RCC 7860 (cell line): ENCODE measurements at places on chromosomes 2 and 18.

DNA sequence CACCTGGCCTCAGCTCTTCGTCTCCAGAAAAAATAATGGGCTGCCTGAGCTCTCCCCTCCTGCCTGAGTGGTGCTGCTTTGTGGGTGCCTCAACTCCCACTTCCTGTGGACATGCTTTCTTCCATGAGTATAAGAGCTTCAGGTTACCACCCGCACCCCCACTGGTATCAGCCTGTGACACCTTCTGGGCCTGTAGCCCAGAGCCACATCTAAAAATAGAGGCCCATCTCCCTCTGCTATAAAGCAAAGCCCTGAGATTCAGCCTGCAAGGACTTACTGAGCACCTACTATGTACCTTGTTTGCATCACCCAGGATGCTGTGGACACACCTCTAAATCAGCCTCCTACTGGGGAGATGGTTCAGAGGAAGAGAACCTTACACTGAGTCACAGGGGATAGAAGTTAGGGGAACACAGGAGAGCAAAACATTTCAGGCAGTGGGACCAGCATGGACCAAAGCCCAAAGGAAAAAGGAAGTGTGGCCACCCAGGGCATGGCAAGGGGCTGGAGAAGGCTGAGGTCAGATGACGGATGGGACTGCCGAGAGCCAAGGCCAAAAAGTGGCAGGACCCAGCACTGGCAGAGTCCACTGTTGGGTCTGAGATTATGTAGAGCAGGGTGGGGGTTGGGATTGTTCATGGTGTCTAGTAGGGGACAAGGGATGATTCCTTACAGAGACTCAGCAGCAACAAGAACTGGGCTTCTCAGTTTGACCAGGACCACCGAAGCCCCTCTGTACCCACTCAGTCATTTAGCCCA is 123.7 kb upstream of the PPP1CB start:
- DNase-seq, result no peak

DNA sequence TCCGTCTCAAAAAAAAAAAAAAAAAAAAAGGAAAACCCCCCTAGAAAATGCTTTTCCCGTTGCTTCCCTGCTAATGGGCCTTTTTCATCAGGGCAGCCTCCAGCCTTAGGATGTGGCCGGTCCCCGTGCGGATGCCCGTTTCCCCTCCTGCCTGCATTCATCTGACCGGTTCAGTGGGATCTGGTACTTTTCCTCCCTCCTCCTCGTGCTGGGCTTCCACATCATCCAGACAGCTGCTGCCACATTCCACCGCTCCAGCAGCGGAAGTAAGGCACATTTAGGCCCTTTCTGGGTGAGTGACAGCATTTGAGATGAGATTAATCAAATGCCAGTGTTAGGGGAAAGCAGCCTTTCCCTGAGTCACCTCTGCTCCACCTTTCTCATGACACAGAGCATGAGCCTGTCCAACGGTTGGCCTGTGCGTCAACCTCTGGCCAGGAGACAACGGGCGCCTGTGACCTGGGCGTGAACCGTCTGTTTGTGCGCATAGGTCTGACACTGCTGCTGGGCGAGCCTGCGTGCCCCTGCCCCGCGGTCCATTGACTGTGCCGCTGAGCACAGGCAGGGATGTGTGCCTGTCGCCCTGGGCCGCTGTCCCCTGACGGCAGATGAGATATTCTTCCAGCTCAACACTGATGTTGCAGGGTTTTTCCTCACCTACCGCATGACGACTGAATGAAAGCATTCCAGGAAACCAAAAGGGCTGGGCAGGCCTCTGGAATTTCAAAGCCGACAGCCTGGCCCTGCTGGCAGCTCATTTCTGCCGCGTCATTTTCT is 174.0 kb downstream of the TGIF1 start:
- DNase-seq, result peak; percentile 99

GRCh38 chr2:240254337-240255164 is 114.1 kb upstream of the OTOS start:
- DNase-seq, result no peak

- no peak for DNase-seq
Measured at GRCh38 chr2:167005096-167005495, 116.8 kb downstream of the XIRP2 start.

- no peak for DNase-seq
Measured at GRCh38 chr2:238108423-238109183, 8.5 kb downstream of the ESPNL start.

GRCh38 chr18:21998486-21998885 is 170.9 kb upstream of the GATA6 start:
- DNase-seq, result no peak

DNA sequence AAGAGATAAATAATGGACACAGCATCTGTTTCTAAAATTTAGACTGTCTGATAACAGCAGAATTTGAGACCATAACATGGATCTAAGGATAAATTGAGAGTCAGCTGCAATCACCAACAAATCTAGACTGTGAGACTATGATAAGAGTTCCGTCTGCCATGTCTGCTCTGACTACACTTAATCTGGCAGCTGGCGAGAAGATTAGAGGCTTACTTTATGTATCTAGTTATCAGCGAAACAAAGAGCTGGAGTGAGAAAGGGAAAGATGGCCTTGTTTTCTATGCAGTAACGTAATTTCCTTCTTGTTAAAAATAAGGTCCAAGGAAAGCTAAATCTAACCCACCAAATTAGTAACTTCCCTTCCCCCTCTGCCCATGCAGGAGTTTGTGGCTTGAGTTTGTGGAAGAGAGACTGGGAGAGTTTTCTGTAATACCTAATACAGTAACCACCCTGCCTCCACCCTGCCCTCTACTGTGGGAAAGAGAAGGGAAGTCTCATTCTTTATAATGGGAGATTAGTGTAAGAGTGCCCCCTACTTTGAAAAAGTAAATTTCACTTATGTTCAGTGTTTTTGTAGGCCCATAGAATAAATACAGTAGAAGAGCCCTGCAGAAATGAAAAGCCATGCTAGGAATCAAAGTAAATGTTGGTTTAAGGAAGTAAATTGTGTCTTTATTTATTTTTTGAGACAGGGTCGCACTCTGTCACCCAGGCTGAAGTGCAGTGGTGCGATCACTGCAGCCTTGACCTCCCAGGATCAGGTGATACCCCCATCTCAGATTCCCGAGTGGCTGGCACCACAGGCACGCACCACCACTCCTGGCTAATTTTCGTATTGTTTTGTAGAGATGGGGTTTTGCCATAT is 27.5 kb downstream of the EML4 start:
- DNase-seq, result peak; percentile 49

DNA sequence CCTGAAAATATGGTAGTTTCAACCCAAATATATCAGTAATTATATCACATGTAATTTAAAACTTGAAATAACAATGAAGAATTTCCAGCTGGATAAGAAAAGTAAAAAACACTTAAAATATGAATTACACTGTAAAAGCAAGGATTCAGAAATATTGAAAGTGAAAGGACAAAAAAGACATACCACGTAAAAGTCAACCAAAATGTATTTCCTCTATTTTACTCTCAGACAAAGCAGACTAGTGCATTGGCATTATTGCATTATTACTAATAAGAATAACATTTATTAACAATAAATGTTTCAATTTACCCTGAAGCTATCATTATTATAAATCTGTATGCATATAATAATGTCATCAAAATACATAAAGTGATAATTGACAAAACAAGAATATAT is 445.1 kb upstream of the TRIB2 start:
- no peak for DNase-seq

- peak; percentile 31 for DNase-seq
Measured at GRCh38 chr18:72458271-72458670, 85.9 kb downstream of the CBLN2 start.

DNA sequence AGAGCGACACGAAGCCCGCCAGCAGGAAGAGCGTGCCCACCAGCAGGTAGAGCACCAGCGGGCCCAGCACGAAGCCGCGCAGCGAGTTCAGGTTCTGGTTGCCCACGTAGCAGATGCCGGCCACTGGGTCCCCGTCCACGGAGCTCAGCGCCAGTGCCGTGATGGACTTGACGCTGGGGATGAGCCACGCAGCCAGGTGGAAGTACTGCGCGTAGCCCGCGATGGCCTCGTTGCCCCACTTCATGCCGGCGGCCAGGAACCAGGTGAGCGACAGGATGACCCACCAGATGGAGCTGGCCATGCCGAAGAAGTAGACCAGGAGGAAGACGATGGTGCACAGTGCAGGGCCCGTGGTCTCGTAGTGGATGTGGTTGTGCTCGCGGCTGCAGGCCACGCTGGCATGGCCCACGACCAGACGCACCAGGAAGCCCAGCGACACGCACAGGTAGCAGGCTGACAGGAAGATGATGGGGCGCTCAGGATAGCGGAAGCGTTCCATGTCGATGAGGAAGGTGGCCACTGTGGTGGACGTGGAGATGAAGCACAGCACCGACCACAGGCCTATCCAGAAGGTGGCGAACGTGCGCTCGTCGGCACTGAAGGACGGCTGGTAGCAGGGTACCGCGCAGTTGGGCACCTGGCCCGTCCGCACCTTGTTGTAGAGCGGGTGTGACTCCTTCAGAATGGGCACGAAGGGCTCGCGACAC is 2.1 kb downstream of the FZD5 start:
- DNase-seq, result no peak

DNA sequence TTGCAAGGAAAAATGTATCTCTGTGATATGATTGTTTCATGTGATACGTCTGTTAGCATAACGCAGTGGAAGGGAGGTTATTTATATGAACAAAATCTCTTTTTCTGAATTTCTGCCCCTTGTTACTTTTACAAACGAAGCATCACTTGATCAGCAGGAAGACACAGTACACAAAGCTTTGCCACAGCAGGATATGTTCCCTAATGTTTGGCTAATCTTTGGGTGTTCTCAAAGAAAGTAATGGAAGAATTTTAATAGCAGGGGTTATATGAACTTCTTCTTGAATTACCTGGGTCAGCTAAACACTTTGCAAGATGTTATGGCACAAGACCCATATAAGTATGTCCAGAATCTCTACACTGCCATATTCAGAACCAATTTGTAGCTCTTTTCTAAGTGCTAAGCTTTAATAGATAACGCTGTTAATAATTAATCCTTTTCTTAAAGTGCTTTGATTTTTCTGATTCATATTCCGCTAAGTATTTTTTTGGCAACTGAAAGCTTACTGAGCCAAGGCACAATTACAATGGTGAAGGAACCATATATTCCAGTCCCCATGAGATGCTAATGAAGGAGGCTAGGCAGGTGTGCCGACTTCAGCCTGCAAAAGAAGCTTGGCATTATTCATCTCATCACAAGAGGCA is 33.2 kb upstream of the TRIB2 start:
- no peak for DNase-seq

DNA sequence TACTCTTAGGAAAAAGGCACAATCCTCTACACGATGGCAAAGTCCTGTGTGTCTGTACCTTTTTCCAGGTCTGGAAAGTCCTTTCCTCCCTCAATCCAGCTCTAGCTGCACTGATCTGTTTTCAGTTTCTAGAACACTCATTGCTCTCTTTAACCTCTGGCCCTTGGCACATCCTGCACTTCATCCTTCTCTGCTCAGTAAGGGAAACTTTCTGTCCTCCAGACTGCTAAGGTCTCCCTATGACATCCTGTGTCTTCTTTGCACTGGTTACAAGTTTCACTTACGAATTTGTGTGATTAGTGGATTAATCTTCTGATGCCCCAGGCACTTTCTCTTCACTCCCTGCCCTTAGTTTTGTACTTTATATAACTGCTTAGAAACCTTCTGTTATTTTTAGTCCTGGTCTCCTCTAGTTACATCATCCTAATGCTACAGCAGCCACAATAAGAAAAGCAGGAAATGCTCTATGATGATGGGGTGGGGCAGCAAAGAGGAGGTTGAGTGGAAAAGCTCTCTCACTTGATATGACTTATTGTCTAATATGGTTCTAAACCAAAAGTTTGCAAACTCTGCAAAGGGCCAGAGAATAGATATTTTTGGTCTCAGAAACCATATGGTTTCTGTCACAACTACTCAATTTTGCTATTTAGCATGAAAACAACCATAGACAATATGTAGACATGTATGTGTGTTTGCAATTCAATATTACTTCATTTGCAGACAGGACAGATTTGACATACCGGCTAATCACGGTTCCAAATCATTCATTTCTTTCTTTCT is 568.2 kb downstream of the THSD7B start:
- DNase-seq, result no peak

DNA sequence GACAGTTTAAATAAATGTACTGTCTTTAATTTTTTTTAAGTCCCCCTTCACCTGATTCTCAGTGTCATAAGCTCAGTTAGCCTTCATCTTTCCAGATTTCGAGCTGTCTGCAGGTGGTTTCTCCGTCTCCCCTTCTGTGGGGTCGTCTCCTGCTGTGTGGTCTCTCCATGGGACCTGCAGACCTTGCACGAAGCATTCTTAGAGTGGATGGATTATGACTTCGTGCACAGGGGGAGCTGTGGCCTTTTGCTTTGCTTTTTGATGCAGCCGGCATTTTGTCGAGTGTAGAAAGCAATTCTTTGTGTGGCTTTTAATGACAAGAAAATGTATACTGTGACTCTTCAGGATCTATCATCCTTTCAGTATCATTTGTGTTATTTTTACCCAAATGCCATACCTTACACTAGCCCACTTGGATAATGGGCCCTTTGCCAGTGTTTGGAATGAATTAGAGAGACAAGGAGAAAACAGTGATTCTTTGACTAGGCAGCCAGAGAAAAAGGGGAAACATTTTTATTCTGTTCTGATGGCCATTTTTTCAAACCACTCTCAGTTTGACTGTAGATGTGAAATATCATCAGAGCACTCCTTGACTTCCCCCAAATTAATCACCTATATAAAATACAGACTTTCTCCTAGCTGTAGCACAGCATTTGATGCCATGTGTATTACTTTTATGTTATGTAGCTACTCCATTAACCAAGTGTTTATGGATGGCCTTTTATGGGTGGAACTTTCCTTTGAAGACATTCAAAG is 54.3 kb downstream of the ITGA6 start:
- DNase-seq, result no peak
